Muscle of arm (tissue), 14 donors: ENCODE measurements at places on chromosomes 12 and 14. TPM values are rescaled to one million over a fixed set of nuclear protein-coding genes. Genes with fewer than 3 reads are reported as not detected.

The SLC25A21 gene
- polyA plus RNA-seq = 1.3 TPM

The SLC5A8 gene
- not detected for polyA plus RNA-seq

The GYS2 gene
- polyA plus RNA-seq = 0.46 TPM

DNA sequence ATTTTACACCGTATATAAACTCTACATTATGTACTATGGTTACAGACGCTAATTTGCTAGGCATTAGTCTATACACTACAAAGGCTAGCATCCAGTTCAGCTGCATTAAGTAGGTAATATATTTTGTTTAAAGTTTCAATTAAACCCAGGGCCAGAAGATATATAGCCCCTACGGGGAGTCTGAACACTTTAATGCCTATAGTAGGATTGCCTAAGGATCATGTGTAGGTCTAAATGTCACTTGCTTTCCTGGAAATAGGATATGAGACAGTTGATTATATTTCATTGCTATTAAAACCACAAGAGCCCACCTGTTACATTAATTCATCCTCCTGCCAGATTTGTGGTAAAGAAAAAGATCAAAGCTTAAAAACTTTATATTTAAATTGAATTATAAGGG lies 286.9 kb downstream of the TMTC2 start:
- DNase-seq = no peak

- no peak for DNase-seq
These were observed 3.3 kb downstream of the CELA1 start for GRCh38 chr12:51343201-51343600.

GRCh38 chr14:88599326-88599725 lies 36.5 kb downstream of the ZC3H14 start:
- DNase-seq = no peak

DNA sequence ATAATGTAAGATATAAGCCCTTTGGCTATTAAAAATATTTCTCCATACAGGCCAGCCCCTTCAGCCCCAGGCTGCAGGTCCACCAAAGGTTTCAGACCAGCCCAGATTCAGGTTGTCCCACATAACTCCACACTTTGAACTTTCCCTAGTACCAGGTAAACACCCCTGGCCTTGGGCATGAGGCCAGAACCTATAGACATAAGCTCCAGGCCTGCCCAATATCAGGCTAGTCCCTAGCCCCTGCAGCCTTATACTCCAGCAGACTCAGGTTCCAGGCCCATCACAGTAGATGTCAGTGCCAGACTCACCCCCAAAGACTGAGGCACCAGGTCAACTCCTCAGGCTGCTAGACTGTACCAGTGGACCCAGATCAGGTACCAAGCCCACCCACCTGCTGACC lies 178.5 kb upstream of the DAAM1 start:
- no peak for DNase-seq

- DNase-seq = no peak
These were observed 56.5 kb upstream of the ATF1 start for GRCh38 chr12:50707396-50707795.

DNA sequence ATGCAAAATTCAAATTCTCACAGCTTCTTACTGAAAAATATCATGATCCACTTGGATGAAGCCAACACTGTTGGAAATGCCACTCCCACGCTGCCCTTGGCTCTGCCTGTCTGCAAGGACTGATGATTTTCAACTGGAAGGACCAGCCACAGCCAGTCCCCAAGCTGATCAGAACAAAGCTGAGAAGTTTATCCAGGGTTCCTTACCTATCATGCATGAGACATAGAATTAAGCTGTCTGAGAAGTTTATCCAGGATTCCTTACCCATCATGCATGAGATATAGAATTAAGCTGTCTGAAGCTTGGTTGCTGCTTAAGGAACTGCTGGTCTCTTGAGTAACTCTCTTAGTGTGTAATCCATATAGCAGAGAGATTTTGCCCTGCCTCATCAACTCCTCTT lies 159.8 kb upstream of the TMEM260 start:
- DNase-seq = no peak

- DNase-seq = no peak
These were observed 111.9 kb upstream of the CCDC175 start for GRCh38 chr14:59688224-59689170.

DNA sequence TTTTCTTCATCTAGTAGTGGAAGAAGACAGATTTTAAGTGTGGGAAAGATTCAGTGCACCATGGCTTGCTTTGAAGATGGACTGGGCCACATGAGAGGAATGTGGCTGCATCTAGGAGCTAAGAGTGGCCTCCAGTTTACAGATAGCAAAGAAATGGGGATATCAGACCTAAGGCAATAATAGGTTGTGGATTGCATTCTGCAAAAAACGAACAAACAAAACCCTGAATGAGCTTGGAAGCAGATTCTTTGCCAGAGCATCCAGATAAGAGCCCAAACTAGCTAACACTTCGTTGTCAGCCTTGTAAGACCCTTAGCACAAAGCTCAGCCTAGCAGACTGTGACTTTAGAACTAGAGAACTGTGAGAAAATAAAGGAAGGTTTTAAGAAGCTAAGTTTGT lies 9.6 kb downstream of the ATXN7L3B start:
- no peak for DNase-seq

- no peak for DNase-seq
These were observed 154.3 kb downstream of the TMX1 start for GRCh38 chr14:51394384-51394783.

GRCh38 chr14:31339743-31340142 lies 80.6 kb downstream of the HEATR5A start:
- no peak for DNase-seq

GRCh38 chr12:118880720-118881493 lies 100.4 kb upstream of the SRRM4 start:
- DNase-seq = no peak

DNA sequence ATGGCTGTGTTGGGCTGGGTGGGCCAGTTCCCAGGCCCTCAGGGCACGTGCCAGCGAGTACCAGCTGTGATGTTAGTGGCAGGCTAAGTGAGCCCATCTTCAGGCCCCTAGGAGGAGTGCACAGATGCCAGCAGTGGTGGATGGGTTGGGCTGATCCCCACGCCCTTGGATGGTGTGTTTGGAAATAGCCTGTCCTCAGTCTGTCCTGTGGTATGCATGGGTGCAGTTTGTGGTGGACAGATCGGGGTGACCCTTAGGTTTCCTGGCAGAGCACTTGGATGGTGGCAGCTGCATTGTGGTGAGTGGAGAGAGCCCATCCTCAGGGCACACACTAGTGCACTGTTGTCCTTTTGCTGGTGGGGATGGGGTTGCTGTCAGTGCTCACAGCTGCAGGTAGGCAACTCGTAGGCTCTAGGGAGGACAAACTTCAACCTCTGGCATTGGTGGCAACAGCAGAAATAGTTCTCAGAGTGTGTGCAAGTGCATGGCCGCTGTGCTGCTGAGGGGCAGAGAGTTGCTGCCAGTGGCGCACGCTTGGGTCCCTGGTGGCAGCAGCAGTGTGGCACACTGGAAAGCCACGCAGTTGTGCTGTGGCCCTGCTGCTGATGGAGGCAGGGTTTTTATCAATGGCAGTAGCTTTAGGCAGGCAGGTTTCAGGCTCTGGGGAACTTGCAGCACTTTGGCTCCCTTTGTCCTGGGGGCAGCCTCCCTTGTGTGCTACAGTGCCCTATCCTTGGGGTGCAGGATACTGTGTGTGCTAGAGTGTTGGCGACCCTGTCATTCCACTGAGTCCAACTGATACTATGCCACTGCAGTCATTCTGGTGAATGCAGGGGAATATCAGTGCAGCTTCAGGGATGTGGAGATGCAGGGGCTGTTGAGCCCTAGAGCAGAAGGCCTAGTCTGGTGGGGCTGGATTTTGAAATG lies 65.5 kb downstream of the FBXO33 start:
- DNase-seq = no peak

DNA sequence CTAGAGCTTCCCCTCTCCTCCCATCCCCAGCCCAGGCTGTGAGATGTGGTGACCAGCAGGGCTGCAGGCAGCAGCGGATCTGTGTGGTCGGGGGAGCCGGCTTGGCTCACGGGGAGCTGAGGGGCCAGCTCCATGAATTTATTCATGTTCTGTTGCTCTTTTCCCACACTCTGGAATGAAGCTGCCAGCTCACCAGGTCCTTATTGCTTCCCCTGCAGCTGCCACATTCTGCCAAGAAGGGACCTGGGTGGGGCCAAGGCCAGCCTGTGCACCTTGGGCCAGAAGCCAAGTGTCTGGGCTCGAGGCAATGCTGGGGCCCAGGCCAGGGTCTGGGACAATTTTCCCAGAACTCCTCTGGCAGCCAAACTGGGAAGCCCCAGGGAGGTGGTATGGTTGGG lies 2.5 kb upstream of the C1QL4 start:
- DNase-seq = no peak

- DNase-seq = no peak
These were observed 9.7 kb upstream of the KRT5 start for GRCh38 chr12:52529846-52530245.
